ENCODE measurements at places on chromosomes 3 and 15.

DNA sequence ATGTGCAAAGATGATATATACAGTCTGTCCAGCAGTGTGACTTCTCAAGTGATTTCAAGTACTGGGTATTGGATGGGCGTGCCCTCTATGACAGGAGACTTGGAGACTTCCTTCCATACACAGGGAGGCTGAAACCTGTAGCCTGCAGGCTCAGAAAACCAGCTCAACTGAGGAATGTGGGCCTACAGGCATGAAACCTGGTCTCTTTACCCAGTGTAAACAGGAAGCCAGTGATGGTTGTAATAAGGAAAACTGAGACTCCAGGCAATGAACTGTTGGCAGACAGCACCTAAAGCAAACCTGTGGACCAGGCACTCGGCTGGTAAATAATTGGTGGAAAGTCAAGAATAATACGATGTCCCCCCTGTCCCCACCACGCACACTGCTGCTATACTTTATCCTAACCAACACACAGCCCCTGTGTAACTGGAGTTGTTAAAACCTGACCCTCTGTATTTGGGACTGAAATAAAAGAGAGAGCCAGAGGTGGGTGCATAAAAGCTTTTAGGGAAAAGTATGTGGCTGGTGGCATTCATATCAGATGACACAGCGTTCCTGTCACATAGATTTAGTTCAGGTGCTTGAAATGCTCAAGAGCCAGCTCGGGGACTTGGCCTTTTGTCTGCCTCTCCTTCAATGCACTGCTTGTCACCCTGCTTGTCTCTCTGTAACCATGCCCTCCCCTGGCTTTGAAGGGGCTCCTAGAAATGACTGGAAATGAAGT lies 144.7 kb downstream of the TPRG1 start:
- no peak for DNase-seq

- DNase-seq: no peak
These were observed 63.9 kb upstream of the TRIM42 start for GRCh38 chr3:140614001-140614400.

GRCh38 chr15:95712785-95713184 lies 617.7 kb upstream of the NR2F2 start:
- DNase-seq: no peak

- no peak for DNase-seq
These were observed 6.2 kb downstream of the TGFBR2 start for GRCh38 chr3:30612437-30613132.

DNA sequence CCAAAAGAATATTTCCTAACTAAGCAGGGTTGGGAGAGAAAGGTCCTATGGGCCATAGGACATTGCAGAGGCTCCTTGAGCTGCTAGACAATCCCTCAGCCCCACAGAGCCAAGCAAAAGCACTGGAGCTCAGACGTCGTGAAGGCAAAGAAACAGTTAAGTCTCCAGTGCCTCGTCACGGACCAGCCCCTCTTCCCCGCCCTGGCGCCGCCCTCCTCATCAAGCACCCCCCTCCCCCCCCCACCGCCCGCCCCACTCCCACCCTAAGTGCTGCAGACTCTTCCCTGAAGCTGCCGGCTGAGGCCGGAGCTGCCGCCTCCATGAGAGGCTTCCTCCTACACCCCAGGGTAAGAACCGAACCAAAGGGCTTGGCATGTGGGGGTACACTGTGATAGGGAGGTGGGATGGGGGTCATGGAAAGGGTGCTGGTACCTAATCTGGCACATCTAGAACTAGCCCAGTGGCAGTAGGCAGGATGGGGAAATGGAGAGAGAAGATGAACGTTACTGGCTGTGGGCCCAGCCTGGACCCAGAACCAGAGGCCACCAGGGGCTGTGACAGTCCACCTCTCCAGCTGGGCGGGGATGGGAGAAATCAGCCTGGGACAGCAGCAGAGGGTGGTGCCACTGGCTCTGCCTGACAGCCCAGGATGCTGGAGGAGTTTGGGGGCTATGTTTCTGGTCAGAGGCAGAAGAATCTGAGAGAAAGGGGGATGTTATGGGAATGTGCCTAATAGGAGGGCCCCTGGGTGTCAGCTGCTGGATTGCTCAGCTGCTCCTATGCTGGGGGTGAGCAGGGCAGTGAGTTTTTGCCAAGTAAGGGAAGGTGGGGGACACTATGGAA lies at the start of gene MAP1A:
Gene MAP1A, plus strand, starts transcription at position 255 of the 843 bp plus-strand sequence. CDS start 3,866 bp downstream, outside the sequence.
- no peak for DNase-seq

DNA sequence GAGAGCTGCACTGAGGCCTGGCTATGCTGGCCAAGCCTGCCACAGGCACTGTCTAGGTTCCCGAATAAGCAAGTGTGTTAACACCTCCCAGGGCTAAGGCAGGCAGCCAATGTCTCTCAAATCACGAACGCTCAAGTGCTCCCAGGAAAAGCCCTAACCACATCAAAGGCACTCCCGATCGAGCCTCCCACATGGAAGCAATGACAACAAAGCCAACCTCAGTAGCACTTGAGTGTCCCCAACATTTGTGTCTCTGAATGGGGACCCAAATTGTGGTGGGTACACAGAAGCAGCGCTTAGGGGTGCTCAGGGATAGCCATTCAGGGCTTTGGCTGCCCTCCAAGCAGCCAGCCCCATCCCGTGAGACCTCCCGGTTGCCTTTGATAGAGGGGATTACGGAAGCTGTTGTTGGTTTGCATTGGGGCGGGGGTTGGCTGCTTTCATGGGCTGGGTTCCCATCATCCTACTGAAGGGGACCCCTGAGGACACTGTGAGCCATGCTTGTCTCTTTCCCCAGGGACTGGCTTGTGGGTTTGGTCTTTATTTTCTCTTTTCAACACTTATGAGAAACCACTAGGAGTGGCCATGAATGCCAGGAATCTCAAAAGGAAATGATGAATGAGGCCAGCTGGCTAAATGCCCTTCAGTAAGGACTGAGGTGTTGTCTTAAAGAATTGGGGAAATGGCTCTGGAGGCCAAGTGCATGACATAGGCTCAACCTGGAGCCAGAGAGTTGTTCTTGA lies 234.1 kb upstream of the FEZF2 start:
- DNase-seq: no peak

GRCh38 chr3:60154011-60154410 lies 1097.2 kb downstream of the FHIT start:
- DNase-seq: no peak

DNA sequence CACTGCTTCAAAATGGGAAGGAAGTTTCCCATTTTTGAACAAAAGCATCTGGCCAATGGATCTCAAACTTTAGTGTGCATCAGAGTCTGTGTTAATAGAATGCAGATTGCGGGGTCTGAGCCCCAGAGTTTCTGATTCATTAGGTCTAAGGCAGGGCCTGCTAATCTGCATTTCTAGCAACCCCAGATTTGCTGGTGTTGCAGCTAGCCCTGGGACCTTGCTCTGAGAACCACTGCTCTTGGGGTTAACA lies 30.7 kb upstream of the USP3 start:
- no peak for DNase-seq

GRCh38 chr3:31531992-31532586 lies 636 bp upstream of the STT3B start:
- DNase-seq: peak; percentile 92

DNA sequence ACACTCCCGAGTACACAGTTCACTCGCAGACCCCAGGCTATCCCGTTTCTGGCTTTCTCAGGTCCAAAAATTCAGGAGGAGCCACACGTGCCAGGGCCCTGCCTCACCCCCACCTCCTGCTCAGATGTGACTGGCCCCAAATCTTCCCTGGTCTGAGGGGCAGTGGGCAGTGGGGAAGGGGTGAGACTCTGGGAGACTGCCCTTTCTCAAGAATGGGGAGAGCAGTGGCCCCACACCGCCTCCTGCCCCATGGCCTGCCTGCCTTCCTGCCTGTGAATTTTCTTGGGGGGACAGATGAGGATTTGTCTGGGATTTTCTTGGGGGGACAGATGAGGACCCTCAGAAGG lies 174.6 kb downstream of the MEGF11 start:
- DNase-seq: no peak

- no peak for DNase-seq
These were observed 534.5 kb upstream of the KCNMB2 start for GRCh38 chr3:178001670-178002101.

- DNase-seq: no peak
These were observed 5.1 kb downstream of the FAM107A start for GRCh38 chr3:58572013-58572633.

GRCh38 chr3:45345846-45346580 lies 42.4 kb upstream of the LARS2 start:
- DNase-seq: no peak

- no peak for DNase-seq
These were observed 3.2 kb upstream of the CPN2 start for GRCh38 chr3:194354315-194354714.

DNA sequence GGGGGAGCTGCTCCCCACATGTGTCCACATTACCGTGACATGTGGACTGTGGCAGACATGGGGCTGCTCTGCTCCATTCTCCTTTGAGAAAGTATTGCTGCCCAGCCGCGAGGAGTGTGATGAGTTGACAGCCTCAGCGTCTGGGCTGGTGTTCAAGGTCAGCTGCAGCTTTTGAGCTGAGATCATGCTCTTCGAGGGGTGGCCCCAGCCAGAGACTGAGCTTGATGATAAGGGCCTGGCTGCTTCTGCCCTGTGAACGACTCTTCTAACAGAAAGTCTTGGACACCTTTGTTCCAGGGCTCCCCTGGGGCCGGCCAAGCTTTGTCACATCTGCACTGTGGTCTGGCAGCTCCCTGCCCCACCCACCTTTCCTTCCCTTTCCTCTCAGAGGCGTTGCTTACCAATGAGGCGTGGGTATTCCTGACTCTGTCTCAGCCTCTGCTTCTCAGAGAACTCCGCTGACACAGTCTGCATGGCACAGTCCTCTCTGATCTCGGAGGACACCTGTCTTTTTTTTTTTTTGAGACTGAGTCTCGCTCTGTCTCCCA lies 86.6 kb downstream of the CHRD start:
- no peak for DNase-seq

GRCh38 chr3:19338769-19339168 lies 190.5 kb downstream of the KCNH8 start:
- DNase-seq: no peak

DNA sequence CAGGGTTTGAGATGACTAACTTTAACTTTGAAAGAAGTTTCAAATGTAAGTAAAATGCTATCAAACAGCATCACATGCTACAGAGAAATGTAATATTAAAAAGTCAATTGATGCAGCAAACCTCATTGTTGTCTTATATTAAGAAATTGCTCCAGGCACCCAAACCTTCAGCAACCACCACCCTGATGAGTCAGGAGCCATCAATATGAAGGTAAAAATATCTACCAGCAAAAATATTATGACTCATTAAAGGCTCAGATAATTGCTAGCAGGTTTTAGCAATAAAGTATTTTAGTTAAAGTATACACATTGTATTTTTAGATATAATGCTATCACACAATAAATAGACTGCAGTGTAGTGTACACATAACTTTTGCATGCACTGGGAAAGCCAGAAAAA lies 746.3 kb downstream of the ZPLD1 start:
- DNase-seq: no peak

GRCh38 chr3:166706094-166706493 lies 674.0 kb downstream of the ZBBX start:
- DNase-seq: no peak

GRCh38 chr3:149342413-149343380 lies 9.3 kb upstream of the TM4SF18 start:
- peak; percentile 61 for DNase-seq

DNA sequence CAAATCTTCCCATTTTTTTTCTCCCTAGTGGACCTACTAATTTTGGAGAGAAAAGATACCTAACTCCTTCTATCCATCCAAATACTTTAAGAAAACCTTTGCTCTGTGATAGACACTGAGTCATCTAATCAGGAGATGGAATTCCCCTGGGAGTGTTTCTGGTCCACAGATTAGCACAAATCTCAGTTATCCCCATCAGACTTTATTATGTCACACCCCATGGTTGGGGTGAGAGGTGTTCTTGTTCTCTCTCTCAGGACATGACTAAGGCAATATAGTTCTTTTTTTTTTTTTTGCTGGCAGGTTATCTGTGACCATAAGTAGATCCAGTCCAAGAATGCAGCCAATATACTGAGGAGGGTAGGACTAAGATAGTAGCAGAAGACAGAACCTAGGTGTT lies 15.8 kb downstream of the SLC9A9 start:
- DNase-seq: no peak

- DNase-seq: no peak
These were observed 229.5 kb downstream of the SHQ1 start for GRCh38 chr3:72618739-72619138.

DNA sequence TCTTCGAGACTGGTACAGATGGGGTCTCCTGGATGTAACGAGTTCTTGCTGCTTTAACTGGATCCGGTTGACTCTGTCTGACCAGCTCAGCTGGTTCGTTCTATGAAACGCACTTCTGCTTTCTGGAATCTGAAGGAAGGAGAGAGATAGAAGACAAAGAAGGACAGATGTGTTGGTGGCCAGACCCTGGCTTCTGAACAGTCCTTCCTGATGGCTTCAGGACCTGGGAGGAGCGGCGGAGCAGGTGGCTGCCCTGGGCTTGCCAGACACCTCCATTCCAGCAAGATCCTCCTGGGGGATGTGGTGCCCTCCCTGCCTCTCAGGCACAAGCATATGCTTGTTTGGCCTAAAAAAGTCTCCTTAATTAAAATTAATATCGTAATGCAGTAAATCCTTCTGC lies 99.9 kb downstream of the APBA2 start:
- DNase-seq: no peak

GRCh38 chr3:37995652-37996641 lies 5.4 kb downstream of the VILL start:
- DNase-seq: no peak

GRCh38 chr3:62546266-62546665 lies 172.9 kb upstream of the FEZF2 start:
- no peak for DNase-seq

- DNase-seq: no peak
These were observed 21.2 kb upstream of the LMOD3 start for GRCh38 chr3:69143612-69144011.

- no peak for DNase-seq
These were observed 49.5 kb downstream of the CCDC12 start for GRCh38 chr3:46926871-46927717.

DNA sequence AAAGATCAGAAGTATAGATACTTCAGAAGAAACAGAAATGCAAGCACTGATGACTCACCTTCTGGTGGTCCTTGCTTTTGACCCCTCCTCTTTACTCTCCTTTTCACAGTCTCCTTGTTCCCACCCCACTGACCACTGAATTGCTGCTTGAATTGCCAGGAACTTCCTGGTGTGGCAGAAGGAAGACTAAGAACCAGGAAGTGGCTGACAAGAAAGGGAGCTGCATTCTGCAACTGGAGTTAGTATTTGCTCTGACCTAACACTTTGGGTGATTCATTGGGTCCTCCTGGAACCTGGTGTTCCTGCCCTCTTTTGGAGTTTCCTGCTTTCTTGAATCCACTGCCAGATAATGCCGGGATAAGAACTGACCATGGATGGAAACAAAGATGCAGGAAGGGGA lies 23.0 kb downstream of the KY start:
- DNase-seq: no peak

GRCh38 chr15:48647962-48648361 lies 2.5 kb upstream of the FBN1 start:
- no peak for DNase-seq

DNA sequence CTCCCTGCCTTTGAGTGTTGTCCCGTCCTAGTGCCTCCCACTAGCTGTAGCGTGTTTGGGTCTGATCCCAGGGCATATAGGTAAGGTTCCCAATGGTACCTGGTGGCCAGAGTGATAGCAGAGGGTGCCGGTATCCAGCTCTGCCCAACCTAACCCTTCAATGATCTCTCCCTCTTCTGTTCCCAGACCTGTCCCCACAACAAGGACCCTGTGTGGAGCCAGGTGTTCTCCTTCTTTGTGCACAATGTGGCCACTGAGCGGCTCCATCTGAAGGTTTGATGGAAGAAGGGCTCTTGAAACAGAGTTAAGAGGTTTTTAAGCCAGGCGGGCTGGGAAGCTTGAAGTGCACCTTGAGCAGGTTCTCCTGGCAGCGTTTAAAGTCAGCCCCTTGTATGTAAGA lies 35.5 kb downstream of the ESYT3 start:
- DNase-seq: no peak
